ENCODE measurements at places on chromosomes 4 and X.

- no peak for DNase-seq
These were observed 105.6 kb downstream of the APOOL start for GRCh38 chrX:85109235-85109634.

GRCh38 chr4:7938609-7939376 is 868 bp downstream of the AFAP1 start:
- no peak for DNase-seq

- DNase-seq = no peak
These were observed 1.2 kb upstream of the N4BP2 start for GRCh38 chr4:40055511-40055862.

DNA sequence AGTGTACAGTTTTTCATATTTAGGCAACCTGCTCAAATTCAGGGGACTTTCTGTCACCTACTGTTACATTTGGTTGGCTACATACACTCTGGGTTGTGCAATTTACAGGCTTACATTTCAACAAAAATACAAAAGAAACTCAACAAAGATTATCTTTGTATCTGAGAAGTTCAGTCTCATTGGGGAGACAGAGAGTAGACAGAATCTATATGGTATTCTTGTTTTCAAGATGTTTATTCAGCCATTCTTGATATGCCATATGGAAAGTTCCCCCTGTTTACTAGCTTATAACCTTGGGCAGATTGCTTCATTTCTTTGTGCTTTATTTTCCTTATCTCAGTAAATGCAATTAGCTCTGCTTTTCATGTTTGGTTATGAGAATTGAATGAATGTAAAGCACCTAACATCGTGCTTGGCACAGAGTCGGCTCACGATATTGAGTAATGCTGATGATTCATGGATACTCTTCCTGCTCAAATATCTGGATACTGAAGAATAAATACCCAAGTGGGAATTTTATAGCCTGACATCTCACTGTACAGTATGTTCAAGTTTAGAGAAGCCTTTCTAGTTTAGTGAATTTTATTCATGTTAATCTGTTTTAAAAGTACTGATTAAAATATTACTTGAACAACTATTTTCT is 96.5 kb upstream of the PACRGL start:
- DNase-seq = no peak

DNA sequence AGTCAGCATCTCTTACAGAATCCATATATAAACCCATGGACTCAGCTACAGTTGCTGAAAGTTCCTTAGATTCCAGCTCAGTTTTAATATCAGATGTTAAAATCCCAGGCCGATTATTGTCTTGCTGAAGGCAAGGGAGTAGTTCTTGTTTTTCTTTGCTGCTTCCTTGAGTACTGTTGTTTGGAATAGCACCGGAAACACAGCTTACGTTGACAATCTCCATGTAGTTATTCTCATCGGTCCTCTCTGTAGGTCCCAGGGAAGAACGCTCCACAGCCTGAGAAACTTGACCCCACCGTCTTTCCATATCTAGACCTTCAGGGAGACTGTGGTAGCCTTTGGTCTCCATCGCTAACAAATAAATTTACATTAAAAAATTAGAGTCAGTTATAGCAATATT is 5.7 kb downstream of the NR3C2 start:
- DNase-seq = no peak

GRCh38 chr4:100945789-100946188 is 401.5 kb downstream of the PPP3CA start:
- no peak for DNase-seq

DNA sequence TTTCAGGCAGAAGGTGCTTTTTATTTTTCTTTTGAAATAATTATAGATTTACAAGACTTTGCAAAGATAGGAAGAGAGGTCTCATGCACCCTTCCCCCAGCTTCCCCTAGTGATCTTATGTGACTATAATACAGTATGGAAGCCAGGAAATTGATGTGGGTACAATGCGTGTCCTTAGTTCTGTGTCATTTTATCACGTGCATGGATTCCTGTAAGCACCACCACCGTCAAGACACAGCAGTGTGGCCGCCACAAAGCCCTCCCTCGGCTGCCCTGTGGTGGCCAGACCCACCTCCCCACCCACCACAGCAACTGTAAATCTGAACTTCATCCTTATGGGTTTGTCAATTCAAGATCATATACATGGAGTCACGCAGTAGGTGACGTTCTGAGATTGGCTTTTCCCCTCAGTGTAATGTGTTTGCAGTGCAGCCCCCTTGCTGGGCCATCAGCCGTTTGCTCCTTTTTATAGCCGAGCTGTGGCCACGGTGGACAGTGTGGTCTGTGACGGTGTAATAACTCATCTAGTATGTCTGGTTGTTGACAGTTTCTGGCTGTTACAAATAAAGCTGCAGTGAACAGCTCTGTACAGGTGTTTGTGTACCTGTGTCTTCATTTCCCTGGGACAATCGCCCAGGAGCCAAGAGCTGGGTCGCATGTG is 10.9 kb upstream of the HTRA3 start:
- no peak for DNase-seq

GRCh38 chr4:26032630-26033317 is 118.8 kb downstream of the SMIM20 start:
- no peak for DNase-seq

- DNase-seq = no peak
These were observed 68.3 kb downstream of the SLIT2 start for GRCh38 chr4:20319825-20320612.

- DNase-seq = no peak
These were observed 25.2 kb upstream of the ATXN3L start for GRCh38 chrX:13345037-13345436.

- no peak for DNase-seq
These were observed 6.4 kb downstream of the MTM1 start for GRCh38 chrX:150574559-150575418.

DNA sequence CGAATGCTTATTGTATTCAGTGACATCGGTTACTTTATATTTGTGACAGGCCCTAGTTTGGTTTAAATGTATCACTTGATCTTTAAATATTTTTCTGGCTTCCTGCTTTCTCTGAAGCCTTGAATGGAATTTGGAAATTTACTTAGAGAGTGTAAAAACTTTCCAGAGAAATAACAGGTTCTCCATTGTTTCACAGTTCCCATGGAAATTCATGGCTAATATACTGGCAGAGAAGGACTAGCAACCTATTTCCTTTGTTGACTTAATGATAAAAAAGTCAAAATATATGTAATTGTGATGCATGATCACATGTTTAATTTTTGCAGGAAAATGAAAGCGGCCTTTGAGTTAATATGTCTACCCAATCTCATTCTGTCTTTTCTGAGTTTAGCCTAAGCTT is 13.2 kb downstream of the NEIL3 start:
- no peak for DNase-seq
